H7 (cell line): ENCODE measurements at places on chromosomes 2 and 18.
A peak's percentile ranks its signal among the peaks of the same experiment; 100 is the strongest.

- no peak for DNase-seq
These were observed 839.5 kb upstream of the FANCL start for GRCh38 chr2:59080451-59081181.

- peak; percentile 25 for DNase-seq
These were observed 21.2 kb upstream of the ODC1 start for GRCh38 chr2:10469301-10469700.

GRCh38 chr18:47815486-47816270 is 114.8 kb downstream of the SMAD2 start:
- no peak for DNase-seq

GRCh38 chr18:58900015-58900649 is 35.5 kb downstream of the ZNF532 start:
- no peak for DNase-seq

GRCh38 chr2:98468621-98469236 is 24.1 kb downstream of the INPP4A start:
- no peak for DNase-seq

GRCh38 chr2:144143294-144144151 is 376.4 kb downstream of the ZEB2 start:
- DNase-seq = no peak

DNA sequence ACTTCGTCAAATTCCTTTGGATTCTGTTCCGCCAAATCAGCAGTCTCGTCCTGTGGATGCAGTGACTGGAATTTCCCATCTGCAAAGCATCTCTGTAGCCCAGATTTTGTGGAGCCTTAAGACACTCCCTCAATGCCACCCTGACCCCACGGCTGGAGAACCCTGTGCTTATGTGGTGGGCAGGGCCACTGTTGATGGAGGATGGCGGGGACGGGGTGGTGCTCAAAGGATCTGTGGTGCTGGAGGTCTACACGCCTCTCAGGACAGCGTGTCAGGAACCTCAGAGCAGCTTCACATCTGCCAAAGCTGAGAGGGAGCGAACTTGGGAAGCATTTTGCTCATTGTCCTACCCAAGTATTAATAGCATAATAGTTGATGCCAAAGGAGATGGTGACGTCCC is 200.1 kb downstream of the MGAT5 start:
- no peak for DNase-seq

DNA sequence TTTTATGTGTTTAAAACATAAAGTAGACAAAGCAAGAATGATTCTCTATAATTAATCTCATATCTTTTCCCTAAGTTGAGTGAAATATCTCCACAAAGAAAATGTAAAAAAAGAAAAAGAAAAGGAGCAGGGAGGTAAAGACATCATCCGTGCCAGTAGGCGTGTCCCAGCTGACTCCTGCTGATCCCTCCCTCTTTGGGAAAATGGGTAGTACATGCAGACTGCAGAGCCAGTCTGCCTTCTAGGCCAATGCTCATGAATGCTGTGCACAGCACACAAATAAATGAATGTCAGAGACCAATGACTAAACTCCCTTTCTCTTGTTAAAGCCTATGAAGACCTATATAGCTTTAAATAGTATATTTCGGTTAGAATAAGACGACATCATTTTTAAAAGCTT is 64.7 kb downstream of the RAPH1 start:
- peak; percentile 8 for DNase-seq

GRCh38 chr2:239819974-239820555 is 205.1 kb downstream of the NDUFA10 start:
- no peak for DNase-seq

DNA sequence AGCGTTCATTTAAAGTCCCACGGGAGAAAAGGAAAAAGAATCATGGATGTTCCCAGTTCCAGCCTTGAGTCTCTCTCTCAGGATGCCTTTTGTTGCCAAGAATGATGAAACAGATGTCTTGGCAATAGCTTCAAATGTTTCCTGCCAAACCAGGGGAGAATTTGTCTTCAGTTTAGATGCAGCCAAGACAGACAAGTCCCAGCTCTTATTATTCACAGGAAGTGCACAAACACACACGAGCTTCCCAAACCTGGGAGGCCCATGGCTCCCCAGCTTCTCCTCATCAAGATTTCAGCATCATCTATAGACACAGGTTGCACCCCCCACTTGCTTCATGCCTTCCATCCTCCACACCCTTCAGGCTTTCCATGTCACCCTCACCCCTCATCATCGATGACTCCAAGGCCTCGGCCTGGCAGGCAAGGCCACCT is 45.9 kb downstream of the HS1BP3 start:
- no peak for DNase-seq

DNA sequence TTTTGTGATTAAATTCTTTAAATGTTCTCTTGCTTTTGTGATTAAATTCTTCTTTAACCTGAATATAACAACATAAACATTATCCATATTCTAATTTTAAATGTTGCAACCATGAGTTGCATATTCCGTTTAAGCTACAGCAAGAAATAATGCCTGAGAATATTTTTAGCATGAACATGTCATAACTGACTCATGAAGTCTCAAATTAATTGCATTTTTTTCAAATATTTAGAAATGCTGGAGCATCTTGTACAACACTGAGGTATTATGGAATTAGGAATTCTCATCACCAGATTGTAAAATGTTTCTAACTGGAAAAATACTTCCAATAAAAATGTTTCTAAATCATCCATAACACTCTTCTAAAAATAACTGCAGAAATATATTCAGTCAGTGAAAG is 14.7 kb downstream of the ROCK2 start:
- no peak for DNase-seq

DNA sequence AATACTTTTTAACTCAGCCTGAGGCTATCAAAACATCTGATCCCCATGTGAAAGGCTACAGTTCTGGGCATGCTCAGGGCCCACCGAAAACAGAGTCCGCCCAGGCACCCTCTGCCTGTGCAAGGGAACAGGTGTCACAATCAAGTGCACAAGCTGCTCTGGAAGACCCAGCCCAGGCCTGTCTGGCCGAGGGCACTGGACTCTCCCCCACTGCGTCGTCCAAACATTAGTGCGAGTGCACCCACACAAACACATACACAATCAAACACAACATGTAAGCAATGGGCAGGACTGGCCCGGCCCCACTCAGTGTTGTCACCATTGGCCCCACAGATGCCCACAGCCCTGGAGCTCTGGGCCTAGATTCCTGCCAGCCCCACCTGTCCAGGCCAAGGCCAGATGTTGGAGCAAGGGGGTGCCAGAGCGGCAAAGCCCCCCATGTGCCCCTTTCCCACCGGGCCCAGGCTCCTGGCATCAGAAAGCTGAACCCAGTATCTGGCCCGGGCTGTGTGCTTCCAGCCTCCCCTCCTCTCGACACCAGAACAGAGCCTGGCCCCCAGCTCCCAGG is 617 bp upstream of the ALPG start:
- DNase-seq = no peak

DNA sequence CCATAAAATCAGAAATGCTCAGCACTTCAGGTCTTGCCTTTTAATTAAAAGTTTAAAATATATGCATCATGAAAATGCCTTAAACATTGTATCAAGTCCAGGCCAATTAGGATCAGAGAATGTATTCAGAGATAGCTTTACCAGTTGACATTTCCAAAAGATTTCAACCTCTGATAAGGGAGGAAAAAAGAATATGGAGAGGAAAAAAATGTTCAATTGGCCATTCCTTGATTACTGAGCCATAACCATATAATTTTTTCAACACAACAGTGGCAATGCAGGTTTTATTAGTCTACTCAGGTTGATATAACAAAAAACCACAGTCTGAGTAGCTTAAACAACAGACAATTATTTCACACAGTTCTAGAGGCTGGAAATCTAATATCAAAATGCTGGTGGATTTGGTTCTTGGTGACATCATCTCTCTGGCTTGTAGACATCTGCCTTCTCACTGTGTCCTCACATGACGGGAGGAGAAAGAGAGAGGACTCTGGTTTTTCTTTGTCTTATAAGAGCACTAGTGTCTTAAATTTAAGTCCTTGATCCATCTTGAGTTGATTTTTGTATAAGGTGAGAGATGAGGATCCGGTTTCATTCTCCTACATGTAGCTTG is 111.9 kb downstream of the IRS1 start:
- no peak for DNase-seq

GRCh38 chr18:48910972-48911545 is 39.7 kb downstream of the SMAD7 start:
- DNase-seq = no peak

- DNase-seq = no peak
These were observed 205.5 kb downstream of the DNAH7 start for GRCh38 chr2:195863121-195863520.

- no peak for DNase-seq
These were observed 6.8 kb downstream of the CYB5A start for GRCh38 chr18:74284980-74285355.

- no peak for DNase-seq
These were observed 48.1 kb upstream of the CNOT11 start for GRCh38 chr2:101204400-101205115.

DNA sequence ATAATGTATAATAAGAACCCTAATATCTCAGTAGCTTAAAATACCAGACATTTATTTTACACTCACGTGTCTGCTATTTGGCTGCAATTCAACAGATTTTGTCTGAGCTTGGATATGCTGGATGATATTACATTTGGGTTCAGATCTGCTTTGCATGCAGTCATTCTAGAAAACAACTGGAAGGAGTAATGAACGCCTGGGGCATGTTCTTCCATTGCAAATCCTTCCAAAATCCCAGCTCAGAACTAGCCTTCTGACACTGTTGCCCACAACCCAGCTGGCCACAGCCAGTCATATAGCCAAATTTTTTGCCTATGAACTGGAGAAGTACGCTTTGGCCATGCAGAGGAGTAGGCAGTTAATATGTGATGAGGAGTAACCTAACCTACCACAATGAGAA is 597.8 kb upstream of the VRK2 start:
- DNase-seq = no peak
